SJCRH30 (cell line): ENCODE measurements at places on chromosomes 11 and 22.

DNA sequence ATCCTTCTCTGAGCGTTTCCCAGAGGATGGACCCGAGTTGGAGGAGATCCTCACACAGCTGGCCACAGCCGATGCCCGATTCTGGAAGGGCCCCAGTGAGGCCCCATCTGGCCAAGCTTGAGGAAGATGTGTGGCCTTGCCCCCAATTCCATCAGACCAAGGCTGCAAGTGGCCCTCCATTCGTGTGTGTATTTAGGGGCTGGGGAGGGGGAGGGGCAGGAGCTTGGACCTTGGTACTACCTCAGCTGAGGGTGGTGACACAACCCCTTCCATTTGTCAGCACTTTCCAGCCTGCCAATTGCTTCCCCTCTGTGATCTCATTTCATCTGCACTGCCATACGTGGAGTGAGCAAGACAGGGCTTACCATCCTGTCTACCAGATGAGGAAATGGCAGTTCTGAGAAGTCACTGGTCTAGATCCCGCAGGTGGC is 1.3 kb upstream of the BBS1 start:
- peaks cover 3% of the 10 kb centered on the region; the same call in 1 of the 2 replicates for H3K4me1 ChIP-seq
- DNase-seq, result no peak
- no peak overlapping the region for H3K27ac ChIP-seq
- H3K36me3 ChIP-seq, result no peaks in the 10 kb centered on the region
- no peak overlapping the region for H3K4me3 ChIP-seq

- no peak overlapping the region for H3K4me3 ChIP-seq
- no peaks in the 10 kb centered on the region for H3K4me1 ChIP-seq
- no peaks in the 10 kb centered on the region for H3K27me3 ChIP-seq
These were observed 19.3 kb downstream of the FEZ1 start for GRCh38 chr11:125476721-125477120.

- H3K27ac ChIP-seq, result no peak overlapping the region
- peak; percentile 32 for DNase-seq
- peaks cover 7% of the 10 kb centered on the region for H3K4me1 ChIP-seq
- H3K4me3 ChIP-seq, result no peak overlapping the region
- no peaks in the 10 kb centered on the region for H3K36me3 ChIP-seq
These were observed 395.6 kb downstream of the LARGE1 start for GRCh38 chr22:33524511-33525260.

- H3K27ac ChIP-seq, result no peak overlapping the region
- DNase-seq, result no peak
- 0 out of 2 replicates have a peak, but pooled peaks cover 2% of the 10 kb centered on the region for H3K36me3 ChIP-seq
- H3K27me3 ChIP-seq, result no peaks in the 10 kb centered on the region
These were observed 43.6 kb downstream of the UVRAG start for GRCh38 chr11:75858613-75859012.

DNA sequence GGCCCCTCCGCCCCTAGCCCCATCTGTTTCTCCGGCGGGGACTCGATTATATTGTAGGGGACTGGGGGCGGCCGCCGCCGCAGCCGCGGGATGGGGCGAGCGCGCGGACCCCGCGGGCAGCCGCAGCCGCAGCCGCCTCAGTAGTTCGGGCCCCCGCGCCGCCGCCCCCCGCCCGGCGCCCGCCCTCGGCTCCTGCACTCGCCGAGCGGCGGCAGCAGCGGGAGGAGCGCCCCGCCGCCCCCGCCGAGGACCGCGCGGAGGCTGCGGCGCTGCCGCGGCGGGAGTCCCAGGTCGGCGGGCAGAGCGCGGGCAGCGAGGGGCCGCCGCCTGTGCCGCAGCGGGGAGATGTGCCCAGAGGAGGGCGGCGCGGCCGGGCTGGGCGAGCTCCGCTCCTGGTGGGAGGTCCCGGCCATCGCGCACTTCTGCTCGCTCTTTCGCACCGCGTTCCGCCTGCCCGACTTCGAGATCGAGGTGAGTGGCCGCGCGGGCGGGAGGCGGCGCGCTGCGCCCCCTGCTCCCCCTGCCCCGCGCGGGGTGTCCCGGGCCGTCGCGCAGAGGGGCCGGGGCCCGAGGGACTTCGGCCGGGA is at the start of gene CECR2:
Gene CECR2, plus strand, starts transcription at position 22 of the 587 bp plus-strand sequence. Its CDS starts 324 bp downstream, at position 346.
- peak within 1 kb of the TSS; percentile 88 for H3K4me3 ChIP-seq
- no peaks in the 10 kb centered on the region for H3K36me3 ChIP-seq
- peak; percentile 73 for DNase-seq
- H3K4me1 ChIP-seq, result no peaks in the 10 kb centered on the region
- H3K27me3 ChIP-seq, result no peaks in the 10 kb centered on the region

- H3K27me3 ChIP-seq, result no peaks in the 10 kb centered on the region
- no peak for DNase-seq
- peaks cover 44% of the 10 kb centered on the region for H3K4me1 ChIP-seq
- no peaks in the 10 kb centered on the region for H3K36me3 ChIP-seq
- no peak overlapping the region for H3K27ac ChIP-seq
These were observed 131.0 kb downstream of the MICAL2 start for GRCh38 chr11:12241401-12241800.

- no peak overlapping the region for H3K27ac ChIP-seq
- DNase-seq, result no peak
- peaks cover 28% of the 10 kb centered on the region for H3K27me3 ChIP-seq
- H3K36me3 ChIP-seq, result no peaks in the 10 kb centered on the region
These were observed 100.7 kb downstream of the CELSR1 start for GRCh38 chr22:46436595-46437175.

DNA sequence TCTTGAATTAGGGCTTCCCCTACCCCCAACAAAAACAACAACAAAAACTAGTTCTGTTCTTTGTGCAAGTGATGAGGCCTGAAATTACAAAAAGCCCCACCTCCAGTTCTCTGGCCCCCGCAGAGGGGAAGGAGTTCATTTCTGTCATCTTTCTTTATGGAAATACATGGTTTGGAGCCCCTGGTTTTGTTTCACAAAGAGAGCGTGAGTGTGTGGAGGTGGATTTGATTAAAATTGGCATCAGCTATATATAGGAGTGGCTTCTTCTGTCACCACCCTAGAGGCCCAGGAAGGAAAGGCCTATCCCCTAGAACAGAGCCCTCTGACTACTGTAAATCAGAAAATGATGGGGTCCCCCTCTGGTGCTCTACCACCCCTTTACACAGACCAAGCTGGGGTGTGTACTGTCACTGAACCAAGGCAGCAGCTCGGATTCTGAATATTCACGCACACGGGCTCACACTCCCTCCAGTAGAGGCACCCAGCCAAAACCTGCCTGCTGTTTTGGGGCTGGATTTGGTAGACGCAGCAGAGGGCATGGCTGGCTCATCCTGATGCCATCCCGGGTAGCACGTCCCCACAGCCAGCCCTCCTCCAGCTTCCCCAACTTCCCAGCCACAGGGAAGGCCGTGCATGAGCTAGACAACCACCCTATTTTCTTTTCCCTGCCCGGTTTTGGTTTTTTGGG is 19.4 kb downstream of the RCOR2 start:
- no peaks in the 10 kb centered on the region for H3K27me3 ChIP-seq
- DNase-seq, result no peak
- no peak overlapping the region for H3K27ac ChIP-seq
- peaks cover 43% of the 10 kb centered on the region for H3K36me3 ChIP-seq

- no peak overlapping the region for H3K4me3 ChIP-seq
- no peak overlapping the region for H3K27ac ChIP-seq
- DNase-seq, result no peak
- no peaks in the 10 kb centered on the region for H3K36me3 ChIP-seq
- H3K4me1 ChIP-seq, result no peaks in the 10 kb centered on the region
These were observed 64.1 kb upstream of the GRAMD1B start for GRCh38 chr11:123365955-123366354.

GRCh38 chr11:118645066-118645715 is 34.3 kb downstream of the TREH start:
- no peaks in the 10 kb centered on the region for H3K27me3 ChIP-seq
- no peak for DNase-seq
- no peak overlapping the region for H3K4me3 ChIP-seq
- H3K4me1 ChIP-seq, result no peaks in the 10 kb centered on the region
- H3K27ac ChIP-seq, result no peak overlapping the region
- H3K36me3 ChIP-seq, result peaks cover 4% of the 10 kb centered on the region; the same call in 1 of the 2 replicates

DNA sequence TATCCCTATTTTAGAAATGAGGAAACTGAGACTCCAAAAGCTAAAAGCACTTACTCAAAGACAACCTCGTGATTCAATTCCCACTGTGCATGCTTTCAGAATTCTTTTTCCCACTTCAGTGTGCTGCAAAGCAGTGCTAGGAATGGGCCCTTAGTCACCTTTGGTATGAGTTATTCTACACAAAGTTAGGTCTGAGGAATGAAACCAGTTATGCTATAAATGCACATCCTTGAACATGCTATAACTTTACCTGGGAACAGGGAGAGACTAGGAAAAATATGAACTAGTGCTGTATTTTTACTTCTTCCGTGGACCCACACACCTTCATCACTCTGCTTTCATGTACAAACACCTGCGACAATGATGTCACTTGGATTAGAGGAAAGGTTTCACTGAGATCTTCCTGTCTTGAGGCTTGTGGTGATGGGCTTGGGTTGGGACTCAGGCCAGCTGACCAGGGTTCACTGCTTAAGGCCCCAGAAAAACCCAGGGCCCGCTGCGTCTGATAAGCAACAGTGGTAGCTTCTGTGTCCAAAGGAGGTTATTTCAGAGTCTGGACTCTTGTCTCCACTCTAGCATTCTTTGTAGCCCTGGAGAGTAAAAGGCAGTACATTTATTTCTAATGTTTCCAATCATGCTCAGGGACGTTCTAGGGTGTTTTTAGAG is 81.6 kb downstream of the ZC3H12C start:
- no peaks in the 10 kb centered on the region for H3K36me3 ChIP-seq
- no peaks in the 10 kb centered on the region for H3K27me3 ChIP-seq
- DNase-seq, result no peak
- H3K4me3 ChIP-seq, result no peak overlapping the region
- no peak overlapping the region for H3K27ac ChIP-seq

DNA sequence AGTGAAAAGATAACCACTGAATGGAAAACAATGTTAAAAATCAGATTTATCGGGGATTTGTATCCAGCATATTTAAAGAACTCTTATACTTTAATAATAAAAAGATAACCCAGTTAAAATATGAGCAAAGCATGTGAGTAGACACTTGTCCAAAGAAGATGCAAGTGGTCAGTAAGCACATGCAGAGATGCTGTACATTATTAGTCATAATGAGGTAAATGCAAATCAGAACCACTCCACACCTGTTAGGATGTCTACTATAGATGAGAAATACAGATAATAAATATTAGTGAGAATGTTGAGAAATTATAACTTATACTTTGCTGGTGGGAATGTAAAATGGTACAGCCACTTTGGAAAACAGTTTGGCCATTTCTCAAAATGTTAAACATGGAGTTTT is 28.0 kb downstream of the QSER1 start:
- no peak overlapping the region for H3K4me3 ChIP-seq
- no peaks in the 10 kb centered on the region for H3K4me1 ChIP-seq
- H3K27me3 ChIP-seq, result no peaks in the 10 kb centered on the region
- H3K27ac ChIP-seq, result no peak overlapping the region

DNA sequence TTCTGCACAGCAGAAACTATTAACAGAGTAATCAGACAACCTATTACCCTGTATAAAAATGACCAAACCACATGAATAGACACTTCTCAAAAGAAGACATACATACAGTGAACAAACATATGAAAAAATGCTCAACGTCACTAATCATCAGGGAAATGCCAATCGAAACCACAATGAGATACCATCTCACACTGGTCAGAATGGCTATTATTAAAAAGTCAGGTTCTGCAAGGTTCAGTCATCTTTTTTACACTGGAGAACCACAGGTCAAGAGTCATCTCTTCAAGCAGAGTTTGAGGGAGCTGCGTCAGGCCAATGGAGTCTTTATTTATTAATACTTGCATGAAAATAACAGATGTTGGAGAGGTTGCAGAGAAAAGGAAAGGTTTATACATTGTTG is 40.4 kb downstream of the RCN1 start:
- no peak for DNase-seq
- no peaks in the 10 kb centered on the region for H3K4me1 ChIP-seq
- H3K36me3 ChIP-seq, result no peaks in the 10 kb centered on the region
- no peaks in the 10 kb centered on the region for H3K27me3 ChIP-seq

DNA sequence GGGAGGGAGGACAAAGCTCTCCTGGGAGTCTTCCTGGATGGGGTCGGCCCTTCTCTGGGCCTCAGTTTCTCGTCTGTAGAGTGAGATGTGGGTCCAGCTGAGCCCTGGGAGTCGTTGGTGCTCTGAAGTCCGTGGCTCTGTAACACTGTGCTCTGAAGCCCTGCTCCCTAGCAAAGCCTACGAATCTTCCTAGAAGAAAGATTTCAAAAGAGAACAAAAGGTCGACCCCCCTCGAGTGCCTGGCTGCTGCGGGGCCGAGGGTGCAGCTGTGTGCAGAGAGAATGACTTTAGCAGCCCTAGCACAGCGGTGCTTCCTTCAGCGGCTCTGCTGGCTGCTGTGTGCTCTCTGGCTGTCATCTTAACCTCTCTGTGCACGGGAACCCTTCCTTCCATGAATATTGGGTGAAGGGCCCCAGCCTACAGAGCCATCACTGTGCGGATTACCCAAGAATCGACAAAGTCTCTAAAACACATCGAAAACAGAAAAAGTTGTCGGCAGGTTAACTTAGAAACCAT is 10.7 kb downstream of the ANO1 start:
- H3K4me1 ChIP-seq, result no peaks in the 10 kb centered on the region
- H3K27me3 ChIP-seq, result no peaks in the 10 kb centered on the region
- DNase-seq, result no peak
- no peaks in the 10 kb centered on the region for H3K36me3 ChIP-seq

DNA sequence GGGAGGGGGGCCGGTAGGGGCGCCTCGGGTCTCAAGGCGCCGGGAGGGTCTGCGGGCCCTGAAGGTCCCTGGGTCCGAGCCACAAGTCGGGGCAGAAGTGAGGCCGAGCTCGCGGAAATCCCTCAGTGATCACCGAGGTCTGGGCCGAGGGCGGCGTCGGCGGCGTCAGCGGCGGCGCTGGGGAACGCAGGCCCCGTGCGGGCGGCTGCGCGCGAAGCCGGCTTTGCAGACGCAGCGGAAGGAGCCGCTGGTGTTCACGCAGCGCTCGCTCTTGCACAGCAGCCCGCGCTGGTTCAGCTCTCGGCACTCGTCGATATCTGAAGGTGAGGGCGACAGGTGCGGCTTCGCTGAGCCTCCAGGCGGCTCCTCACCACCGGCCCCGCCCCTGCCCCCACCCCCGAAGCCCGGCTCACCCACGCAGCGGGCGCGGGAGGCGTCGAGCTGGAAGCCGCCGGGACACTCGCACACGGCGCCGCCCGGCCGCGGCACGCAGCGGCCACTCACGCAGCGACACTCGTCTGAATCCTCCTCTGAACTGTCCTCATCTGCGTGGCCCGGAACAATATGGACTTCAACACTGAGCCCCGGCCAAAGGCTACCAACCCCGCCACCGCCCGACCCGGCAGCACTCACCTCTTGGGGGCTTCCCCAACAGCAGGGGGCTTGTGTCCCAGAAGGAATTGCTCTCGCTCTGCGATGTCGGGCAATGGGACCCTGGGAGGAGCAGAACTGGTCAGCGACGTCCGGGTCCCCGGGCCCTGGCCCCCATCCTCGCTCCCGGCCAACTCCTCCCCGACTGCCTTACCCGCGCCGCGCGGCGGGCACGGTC is 14.2 kb downstream of the SCYL1 start:
- H3K4me1 ChIP-seq, result peaks cover 14% of the 10 kb centered on the region
- DNase-seq, result no peak
- H3K4me3 ChIP-seq, result no peak overlapping the region

GRCh38 chr11:118002541-118003423 is 16.6 kb downstream of the IL10RA start:
- no peaks in the 10 kb centered on the region for H3K36me3 ChIP-seq
- H3K27ac ChIP-seq, result no peak overlapping the region
- H3K4me3 ChIP-seq, result no peak overlapping the region
- no peaks in the 10 kb centered on the region for H3K27me3 ChIP-seq
- no peak for DNase-seq
